NCI-H2029 treated with DMSO at 0.1 percent for 48 hours (cell line): ENCODE measurements at places on chromosomes 12 and 14.
A peak's percentile ranks its signal among the peaks of the same experiment; 100 is the strongest.

GRCh38 chr14:57464008-57464730 is 29.5 kb downstream of the CCDC198 start:
- DNase-seq: no peak

GRCh38 chr14:60736494-60736893 is 1.9 kb downstream of the MNAT1 start:
- DNase-seq: peak; percentile 78

GRCh38 chr14:64080452-64080851 is 213.7 kb downstream of the ESR2 start:
- no peak for DNase-seq

DNA sequence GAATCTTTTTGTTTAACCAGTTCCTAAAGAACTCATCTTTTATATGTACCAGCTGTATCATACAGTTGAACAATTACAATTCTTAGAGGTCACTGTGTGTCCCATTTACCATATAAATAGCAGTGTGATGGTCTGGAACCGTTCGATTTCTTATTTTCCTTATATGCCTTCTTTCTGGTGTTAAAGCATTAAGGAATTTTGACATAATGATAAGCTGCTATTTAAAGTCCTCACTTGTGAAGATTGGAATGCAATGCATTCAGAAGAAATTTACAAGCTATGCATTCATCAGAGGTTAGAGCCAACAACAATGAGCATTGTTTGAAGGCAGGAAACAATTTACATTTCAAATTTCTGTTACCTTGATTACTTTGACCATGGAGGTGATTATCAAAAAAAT is 80.0 kb upstream of the PRICKLE1 start:
- DNase-seq: no peak

DNA sequence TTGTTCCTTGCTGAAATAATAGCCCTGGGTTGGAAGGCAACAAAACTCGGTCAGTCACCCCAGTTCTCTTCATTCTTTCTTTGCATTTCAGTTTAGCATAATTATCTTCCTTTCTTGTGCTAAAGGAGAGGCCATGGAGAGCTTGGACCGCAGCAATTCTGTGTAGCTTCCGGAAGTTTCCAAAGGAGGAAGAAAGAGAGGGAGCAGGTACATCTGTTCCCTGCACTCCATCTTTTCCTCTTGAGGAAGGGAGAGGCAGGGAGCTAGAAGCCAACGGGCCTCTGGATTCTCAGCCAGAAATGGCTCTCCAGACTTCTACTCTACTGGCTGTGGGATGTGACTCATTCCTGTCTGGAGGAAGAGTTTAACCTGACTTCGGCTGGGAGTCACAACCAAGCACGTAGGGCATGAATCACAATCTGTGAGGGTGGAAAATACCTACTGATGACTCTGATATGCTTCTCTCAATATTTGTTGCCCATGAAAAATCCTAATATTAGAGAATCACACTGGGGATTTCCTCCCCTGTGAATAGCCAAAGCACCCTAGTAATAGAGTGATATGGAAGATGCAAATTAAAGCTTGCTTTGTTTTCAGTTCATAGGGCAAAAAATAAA is 17.0 kb downstream of the ANO6 start:
- DNase-seq: no peak

GRCh38 chr12:467591-467990 is 7.9 kb downstream of the B4GALNT3 start:
- DNase-seq: no peak

DNA sequence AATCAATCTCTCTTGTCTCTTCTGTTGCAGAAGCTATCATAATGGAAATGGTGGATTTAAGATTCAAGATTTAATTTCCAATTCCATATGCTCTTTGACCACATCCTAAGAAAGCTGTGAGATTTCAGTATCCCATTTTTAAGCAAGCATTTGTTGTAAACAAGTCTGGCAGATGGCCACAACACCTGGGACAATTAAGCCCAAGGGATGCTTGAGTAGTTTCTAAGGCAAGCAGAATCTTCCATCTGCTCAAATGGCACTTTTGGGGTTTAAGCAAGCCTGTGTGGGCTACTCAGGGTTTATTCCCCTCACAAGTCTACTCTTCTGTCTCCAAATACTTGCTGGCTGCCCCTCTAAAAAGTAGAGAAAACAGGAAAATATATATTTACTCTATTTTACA is 304.7 kb upstream of the SYT1 start:
- DNase-seq: no peak

- no peak for DNase-seq
Observed at GRCh38 chr12:128606051-128606450, 217.7 kb downstream of the SLC15A4 start.

DNA sequence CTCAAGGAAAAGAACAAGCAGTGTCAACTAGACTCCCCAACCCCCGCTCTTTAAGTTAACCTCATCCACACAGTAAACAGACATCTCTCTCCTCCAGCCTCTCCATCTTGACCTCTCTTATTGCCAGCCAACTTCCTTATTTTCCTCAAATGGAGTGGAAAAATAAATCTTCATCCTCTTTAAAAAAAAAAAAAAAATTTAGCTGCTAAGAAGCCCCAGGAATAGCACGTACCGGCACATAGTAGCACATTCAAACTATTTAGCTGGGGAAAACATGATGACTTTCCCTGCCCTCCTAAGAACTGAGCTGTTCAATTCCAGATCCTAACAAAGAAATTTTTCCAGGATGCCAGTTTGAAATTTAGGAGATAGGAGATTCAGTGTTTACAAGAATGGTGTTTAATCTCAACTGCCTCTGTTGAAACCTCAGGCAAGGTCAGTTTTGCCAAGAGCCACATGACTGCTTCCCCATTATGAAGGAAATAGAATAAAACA is 90.8 kb downstream of the EPS8 start:
- no peak for DNase-seq

DNA sequence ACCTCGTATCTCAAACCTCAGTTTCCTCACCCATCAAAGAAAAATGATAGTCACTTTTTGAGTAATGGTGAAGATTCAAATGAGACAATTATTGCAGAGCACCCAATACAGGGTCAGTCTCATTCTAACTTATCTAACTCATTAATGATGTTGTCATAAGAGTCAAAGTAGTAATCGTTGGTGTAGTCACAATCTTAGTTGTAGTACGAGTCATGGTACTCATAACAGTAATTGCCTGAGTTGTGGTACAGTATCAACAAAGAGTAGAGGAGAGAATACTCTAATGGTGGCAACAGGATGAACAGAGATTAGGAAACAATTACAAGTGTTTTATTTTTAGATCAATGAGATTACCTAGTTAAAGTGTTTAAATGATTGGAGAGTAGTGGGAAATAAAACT is 93.6 kb upstream of the TMTC2 start:
- no peak for DNase-seq

DNA sequence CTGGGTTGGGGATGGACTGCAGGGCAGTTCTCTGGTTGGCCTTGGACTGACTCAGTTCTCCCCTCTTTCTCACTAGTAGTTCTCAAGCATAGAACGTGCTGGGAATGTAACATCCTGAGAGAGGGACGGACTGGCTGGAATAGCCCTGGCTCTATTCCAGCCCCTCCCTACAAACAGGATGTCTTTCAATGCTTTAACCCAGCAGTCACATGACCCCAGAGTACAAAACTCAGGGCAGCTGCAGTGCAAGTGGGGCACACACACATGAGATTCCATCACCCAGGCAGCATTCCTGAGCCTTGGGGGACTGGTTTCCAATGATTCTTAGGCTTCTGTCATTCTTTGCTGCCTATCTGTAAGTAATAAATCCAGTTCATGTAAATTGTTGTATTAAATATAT is 1.6 kb upstream of the ACOT6 start:
- DNase-seq: no peak

DNA sequence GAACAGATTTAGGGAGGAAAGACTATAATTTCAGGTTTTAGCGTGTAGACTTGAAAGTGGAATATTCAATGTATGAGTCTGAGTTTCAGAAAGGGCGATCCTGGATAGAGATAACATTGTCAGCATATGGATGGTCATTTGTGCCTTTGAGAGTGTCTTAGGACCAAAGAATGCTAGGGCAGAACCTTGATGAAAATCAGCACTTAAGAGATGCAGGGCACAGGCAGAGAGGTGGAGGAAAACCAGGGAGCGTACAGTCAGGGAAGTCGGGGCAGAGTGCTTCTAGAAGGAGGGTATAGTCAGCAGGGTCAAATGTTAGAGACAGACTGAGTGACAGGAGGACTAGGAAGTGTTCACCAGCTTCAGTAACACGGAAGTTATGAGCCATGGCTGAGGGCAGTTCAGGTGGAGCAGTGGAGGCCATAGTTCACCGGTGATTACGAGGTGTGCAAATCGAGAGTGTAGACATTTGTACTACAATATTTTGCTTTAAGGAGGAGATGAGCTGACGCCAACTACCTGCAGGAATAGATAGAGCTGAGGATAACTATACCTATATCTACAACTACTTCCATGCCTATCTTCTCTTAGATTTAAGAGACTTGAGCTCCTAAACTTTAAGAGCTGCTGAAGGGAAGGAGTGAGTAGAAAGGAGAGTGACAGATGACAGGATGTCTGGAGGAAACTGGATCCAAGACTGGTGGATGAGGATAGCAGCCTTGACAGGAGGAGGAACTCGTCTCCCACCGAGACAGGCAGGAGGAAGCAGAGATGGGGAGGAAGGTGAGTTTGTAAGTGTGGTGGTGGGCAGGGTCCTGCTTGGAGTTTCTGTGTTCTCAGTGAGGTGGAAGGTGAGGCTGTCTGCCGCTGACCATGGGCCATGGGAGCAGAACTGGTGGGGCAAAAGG is 6.5 kb downstream of the CBLN3 start:
- DNase-seq: no peak

DNA sequence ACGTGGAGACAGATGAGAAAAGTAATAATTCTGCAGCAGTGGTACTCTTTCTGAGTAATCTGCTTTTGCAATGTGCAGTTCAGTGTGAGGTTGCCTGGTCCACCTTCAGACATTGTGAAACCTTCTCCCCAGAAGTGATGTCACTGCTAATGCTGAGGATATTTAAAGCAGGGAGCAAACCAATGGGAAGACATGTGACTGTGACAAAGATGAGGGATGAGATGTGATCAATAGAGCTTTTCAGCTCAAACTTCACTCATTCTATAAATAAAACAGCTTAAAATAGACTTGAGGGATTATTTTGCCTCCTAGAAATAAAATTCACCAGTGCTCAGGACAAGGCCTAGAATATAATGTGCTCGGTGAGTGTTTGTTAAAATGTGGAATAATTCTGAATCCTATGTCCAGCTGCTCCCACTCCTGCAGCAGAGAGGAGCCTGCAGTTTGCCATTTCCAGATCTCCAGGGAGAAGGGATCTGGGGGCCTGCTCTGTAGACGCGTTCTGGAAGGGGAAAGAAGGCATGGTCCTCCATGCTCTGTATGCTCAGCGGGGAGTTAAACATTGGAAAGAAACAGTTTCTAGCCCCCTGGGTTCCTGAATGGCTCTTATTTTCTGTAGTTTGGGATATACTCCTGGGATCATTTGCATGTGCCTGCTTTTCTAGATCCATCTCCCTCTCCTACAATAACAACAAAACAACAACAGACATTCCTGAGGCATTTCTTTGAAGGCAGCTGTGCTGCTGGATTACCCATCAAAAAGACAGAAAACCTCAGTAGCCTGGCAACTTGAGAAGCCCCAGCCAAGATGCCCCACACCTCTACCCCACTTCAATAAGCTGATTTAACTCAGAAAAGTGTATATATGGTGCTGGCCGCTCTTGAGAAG is 8.9 kb downstream of the SLC7A8 start:
- no peak for DNase-seq

GRCh38 chr12:46382408-46382963 is 9.9 kb upstream of the SLC38A2 start:
- no peak for DNase-seq
